NCI-H524 (cell line): ENCODE measurements at places on chromosomes 11 and 22.

GRCh38 chr22:42459287-42460063 lies 27.3 kb upstream of the NFAM1 start:
- DNase-seq, result no peak

- DNase-seq, result no peak
Observed at GRCh38 chr11:24521601-24522000, 24.7 kb downstream of the LUZP2 start.

- no peak for DNase-seq
Observed at GRCh38 chr11:76783294-76783895, at the start of gene TSKU. TSKU (plus strand) TSS chr11:76783356; CDS start chr11:76795617, 12,261 bp downstream.

DNA sequence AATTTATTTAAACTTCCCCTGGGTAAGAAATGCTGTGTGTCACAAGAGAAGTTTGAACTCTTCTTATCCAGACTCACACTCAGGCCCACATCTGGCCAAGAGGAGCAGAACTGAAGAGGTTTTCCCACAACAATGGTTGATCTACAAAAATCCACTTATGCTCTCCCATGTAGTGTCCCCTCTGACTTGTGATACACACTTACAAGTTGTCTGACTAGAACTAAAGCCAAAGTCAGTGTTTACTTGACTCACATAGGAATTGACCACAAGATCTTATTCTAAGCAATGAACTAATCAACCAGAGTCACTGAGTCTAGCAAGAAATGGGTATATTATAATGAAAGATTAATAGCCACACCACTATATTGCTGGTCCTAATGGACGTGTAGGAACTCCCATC lies 133.0 kb downstream of the ATG16L2 start:
- DNase-seq, result no peak

- no peak for DNase-seq
Observed at GRCh38 chr22:16957781-16958180, 50.2 kb downstream of the GAB4 start.

DNA sequence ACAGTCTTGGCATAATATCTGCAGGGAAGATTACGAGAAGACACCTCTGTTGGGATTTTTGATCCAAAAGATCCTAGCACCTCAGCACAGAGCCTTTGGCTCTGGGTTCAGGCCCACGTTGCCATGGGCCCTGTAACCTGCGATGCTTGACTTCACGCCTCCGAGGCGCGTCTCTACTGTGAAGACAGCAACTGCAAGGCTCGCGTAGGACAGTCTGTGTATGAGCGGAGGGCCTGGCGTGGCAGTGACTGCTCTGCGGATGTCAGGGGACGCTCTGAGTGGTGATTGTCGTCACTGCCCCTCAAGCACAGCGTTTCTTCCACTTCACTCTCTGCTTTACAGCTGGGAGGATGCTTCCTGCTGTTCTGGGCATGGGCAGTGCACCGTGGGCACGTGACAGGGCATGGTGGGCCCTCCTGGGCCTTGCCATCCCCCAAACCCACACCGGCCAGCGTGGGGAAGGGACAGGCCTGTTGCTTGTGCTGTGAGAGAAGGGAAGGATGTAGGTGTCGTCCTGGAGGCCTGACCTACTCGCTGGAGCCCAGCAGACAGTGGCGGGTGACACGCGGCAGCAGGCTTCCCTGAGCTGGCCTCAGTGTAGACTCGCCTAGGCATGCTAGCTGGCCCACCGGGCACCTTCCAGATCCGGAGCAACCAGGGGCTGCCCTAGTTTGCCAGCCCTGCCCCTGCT lies 26.5 kb downstream of the GLB1L2 start:
- no peak for DNase-seq

DNA sequence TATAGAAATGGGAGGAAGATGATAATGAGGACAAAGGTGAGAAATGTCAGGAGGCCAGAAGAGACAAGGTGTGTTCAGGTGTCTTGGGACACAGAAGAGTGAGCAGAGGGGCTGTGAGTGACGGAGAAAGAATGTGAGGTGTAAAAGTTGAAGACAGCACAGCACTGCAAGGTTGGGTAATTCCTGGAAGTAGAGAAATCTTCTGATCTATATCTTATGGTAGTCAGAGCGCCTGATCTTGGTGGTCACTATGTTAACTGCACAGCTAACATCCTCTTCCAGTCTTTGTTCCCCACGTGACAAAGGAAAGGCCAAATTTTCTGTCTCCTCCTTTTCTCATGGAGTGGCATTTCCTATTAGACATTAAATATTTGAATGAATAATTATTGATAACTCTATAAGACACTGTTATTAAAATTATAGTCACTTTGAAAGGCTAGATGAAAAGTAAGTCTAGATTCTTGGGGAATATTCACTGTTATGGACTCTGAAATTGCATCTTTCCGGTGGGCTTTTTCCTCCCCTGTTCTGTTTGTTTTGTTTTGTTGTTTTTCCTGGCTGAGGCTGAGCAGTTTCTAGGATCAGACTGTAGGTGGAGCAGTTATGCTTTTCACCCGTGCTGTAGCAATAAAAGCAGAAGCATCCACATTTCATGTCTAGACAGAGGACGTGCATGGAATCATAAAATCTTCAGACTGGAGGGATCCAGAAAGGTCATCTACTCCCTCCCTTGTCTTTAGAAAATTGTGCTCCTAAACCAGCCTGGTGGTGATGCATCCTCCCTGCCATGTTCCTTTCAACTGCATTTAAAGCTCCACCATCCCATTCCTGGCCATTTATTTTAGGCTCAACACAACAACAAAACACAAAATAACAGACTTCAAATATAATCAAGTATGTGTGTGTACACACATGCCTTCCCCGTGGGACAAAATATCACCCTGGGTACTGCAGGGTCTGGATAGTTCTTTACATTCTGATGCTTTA lies 26.6 kb downstream of the SC5D start:
- peak; percentile 58 for DNase-seq

DNA sequence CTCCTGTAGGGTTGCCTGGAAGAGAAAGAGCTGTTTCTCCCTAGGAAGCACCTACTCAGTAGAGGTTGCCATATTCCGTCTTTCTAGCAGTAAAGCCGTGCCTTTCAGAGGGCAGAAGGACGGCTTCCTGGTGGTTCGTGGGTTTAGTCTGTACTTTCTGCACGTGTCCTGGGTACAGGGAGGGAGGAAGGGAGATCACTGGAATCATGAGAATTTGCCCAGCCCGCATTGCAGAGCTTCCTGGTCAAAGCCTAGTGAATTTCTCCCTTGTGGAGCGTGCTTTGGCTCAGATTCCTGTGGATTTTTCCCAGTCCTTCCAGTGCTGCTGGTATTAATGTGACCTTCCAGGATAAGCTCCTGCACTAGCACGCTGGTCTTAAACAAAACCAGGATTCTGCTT lies 44.9 kb downstream of the GRAMD1B start:
- DNase-seq, result no peak

GRCh38 chr22:37461961-37462360 lies 24.2 kb downstream of the MFNG start:
- DNase-seq, result no peak

DNA sequence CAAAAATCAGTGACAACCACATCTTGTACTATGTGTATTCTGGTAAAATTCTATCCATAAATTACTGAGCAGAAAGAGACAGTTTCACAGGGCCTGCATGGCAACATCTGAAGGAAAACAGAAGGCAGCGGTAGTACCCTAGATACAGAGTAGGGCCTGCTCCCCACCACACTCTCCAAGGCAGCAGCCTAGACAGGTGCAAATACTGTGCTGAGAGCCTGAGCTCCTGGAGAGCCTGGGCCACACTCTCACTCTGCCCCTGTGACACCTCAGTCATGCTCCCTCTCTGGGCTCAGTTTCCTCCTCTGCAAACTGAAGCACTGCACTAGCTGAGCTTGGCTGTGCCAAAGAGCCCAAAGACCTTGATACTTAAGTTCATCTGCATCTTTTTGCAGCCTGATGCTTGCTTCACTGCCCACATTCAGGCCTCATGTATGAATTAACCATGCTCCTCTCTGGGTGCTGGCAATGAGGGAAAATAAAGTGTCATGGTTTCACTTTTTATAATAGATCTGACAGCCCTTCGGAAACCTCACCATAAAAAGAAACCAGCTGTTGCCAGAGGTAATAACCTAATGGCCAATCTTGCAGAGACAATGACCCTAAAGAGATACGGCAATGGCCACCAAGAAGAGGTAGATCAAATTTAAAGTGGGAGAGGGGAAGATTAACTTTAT lies 104.7 kb downstream of the PLEKHA7 start:
- no peak for DNase-seq

GRCh38 chr22:45948081-45948648 lies 28.8 kb downstream of the WNT7B start:
- peak; percentile 96 for DNase-seq

DNA sequence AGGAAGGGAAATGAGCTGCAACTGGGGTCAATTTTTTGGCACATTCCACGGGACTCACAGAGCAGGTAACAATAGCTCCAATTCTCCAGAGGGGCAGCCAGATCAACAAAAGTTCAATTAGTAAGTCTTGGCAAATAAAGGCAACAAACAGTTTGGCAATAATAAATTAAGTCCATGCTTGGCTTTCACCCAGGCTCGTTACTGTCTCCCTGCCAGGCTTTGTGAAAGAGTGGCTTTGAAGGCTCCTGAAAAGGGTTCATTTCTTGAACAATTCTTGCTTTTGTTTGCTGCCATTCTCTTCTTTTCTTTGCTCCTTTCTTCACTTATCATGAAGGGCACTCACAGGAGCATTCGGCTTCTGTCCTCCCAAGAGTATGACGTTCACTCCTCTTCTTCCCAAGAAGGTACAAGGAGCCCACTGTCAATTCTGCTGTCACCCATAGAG lies 123.3 kb downstream of the APIP start:
- no peak for DNase-seq

DNA sequence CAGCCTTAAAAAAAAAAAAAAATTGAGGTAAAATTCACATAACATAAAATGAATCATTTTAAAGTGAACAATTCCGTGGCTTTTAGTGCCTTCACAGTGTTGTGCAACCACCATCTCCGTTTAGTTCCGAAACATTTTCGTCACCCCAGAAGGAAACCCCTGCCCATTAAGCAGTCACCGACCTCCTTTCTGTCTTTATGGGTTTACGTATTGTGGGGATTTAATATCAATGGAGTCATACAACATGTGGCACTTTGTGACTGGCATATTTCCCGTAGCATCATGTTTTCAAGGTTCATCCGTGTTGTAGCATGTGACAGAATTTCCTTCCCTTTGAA lies 65.5 kb downstream of the BCR start:
- no peak for DNase-seq
